Activated CD4-positive, alpha-beta T cell treated with anti-CD3 and anti-CD28 coated beads, Interleukin-2, amount 50 U/mL, for 24 hours (primary cell): ENCODE measurements at places on chromosomes 1 and 21.
A peak's percentile ranks its signal among the peaks of the same experiment; 100 is the strongest.

DNA sequence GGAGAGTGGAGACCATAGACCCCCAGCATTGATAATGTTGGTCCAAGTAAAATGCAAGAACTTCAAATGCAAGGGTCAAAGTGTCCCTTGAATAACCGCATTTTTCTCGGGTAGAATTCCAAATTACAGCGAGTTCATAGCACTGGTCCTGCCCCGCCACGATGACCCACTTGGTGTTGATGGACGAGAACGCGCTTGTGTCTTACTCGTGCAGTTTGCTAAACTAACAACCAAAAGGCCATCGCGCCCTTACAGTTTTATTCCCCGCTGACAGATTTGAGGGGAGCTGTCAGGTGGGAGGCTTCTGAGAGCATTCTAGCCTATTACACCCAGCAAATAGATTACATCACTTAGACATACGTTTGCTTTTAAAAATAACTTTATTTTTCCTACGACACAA, 17.3 kb upstream of the TSPEAR start:
- no peak for DNase-seq

DNA sequence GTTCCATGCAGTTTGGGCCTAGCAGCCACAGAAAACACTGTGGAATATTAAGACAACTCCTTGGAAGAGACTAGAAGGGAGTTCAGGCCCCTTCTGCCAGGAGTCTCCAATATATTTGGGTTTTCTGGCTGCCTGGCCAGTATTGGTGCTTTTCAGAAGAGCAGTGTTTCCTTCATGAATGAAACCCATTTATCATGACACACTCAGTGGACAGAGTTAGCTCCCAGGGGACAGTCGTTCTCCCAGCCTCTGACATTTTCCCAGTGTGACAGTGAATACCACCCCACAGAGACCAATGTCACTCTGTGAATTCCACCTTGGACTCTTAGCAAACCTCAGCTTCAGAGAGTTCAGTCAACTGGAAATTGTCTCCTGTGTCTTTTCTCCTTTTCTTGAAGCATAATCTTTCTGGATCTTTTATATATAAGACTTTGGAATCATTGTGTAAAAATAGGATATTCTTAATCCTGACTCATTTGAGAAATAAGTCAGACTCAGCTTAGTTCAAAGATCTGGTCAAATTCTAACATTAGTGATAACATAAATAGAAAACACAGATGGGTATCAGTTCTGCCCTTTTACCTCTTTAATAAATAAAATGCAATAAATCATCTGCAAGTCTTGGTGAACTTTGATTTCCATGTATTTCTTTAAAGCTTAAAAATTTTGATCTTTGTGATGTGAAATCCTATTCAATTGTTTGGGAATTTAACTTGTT, 40.4 kb downstream of the GNG12 start:
- DNase-seq, result no peak

- no peak for DNase-seq
Observed at GRCh38 chr21:42864815-42865775, 14.2 kb downstream of the WDR4 start.

- no peak for DNase-seq
Observed at GRCh38 chr21:45763506-45763905, 120.0 kb downstream of the PCBP3 start.

DNA sequence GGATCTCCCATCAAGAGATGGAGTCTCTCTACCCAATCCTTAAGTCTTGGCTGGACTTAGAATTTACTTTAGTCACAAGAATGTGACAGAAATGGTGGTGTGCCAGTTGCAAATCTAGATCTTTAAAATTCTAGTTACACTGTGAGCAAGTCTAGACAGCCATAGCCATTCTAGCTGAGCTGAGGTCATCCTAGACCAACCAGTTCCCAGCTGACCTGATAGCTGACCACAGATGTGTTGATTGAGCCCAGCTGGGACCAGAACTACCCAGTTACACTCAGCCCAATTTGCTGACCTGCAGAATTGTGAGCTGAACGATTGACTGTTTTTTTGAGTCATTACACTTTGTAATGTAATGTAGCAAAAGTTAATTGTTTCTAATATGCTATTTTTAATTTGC, 251.8 kb downstream of the ADGRL2 start:
- no peak for DNase-seq

DNA sequence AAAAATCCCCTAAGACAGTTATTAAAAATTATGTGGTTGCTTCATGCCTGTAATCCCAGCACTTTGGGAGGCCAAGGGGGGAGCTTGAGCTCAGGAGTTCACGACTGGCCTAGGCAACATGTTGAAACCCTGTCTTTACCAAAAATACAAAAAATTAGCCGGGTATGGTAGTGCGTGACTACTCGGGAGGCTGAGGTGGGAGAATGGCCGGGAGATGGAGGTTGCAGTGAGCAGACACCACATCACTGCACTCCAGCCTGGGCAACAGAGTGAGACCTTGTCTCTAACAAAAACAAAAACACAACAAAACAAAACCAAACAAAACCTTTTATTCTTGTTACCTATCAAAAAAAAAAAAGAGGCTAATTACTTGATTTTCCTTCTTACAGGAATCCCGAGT, 2.1 kb downstream of the ELK4 start:
- no peak for DNase-seq

DNA sequence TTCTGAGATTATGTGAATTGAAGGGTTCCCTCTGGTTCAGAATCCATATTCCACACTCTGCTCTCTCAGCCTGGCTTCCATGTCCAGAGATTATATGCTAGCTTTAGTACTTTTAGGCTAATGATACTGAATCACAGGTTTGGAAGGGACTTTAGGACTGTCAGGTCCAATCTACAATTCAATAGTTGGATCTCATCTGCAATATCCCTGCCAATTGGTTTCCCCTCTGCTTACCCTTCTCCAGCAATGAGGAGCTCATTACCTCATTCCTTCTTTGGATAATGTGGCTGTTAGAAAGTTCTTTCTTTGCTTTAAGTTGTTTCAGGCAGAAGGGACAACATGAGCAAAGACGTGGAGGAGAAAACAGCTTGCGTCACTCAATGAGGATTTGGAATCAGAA, 245.3 kb downstream of the PLPP3 start:
- DNase-seq, result no peak

DNA sequence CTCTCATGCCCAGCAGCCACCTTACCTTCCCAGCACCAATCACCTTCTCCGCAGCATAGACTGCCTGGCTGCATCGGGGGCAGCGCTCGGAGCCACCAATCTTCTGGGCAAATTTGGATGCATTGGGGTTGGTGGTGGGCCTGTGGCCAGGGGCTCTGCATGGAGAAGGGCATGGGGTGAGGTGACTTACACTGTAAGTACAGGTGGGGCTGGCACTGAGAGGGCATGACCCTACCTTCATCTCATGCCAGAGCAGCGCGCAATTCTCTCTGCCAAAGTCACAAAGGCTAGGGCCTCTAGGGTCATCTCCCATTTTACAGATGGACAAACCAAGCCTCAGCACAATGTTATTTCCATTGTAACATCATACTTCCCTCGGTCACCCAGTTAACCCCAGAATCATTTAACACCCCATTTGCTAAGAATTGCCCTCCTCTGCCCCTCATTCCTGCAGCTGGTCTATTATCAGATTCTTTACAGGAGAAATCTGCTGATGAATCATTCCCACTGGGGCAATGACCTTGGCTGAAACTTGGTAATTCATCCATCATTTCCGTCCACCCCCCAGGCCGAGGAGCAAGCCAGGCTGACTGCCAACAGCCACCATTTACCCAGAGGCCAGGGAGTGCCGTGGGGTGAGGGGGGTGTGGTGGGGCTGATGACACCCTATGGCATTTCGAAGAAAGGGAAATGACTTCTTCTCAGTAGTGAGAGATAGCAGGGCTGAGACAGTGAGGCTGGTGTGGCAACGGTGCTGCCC, 17.9 kb downstream of the CSRP1 start:
- DNase-seq, result no peak

GRCh38 chr1:39640861-39641260, 1.4 kb upstream of the HEYL start:
- DNase-seq, result no peak

DNA sequence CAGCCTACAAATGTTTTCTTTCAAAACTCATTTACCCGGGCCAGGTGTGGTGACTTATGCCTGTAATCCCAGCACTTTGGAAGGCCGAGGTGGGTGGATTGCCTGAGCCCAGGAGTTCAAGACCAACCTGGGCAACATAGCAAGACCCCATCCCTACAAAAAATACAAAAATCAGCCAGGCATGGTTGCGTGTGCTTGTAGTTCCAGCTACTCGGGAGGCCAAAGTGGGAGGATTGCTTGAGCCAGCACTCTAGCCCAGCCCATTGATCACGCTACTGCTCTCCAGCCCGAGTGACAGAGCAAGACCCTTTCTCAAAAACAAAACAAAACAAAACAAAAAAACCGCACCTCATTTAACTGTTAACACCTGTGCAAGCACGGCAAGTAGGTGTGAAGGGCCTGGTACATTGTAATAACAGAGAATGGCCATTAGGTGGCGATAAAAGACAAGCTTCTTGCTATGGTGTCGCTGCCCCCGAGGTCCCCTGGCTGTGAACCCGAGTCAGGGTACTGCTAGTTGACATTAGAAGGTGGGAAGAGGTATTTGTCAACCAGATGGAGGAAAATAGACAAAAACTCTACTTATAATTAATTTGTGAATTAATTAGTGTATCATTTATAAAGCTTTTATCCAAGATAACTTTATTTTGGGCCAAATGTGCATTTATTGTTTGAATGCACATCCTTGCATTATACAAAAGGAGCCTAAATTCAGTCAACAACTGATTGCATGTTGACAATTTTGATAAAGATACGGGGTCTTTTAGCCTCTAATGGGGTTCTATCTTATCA, 66.5 kb downstream of the SH3BGR start:
- peak; percentile 44 for DNase-seq

DNA sequence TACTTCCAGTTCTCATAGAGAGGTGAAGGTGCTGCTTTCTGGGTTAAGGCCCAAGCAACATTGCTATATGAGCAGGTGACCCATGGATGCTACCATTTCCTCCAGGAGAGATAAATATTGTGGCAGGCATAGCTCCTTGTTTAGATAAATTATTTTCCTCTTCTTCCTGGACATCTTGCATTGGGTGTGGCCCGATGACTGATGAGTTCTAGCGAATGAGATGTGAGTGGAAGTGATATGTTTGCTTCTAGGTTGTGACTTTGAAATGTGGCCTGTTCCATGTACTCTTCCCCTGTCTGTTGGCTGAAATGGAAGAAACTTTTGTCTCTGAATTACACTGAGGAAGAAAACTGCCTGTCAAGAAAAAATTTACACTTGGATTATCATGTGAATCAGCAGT, 101.7 kb upstream of the FMN2 start:
- DNase-seq, result no peak

- DNase-seq, result no peak
Observed at GRCh38 chr1:230542054-230542453, 100.2 kb upstream of the COG2 start.

DNA sequence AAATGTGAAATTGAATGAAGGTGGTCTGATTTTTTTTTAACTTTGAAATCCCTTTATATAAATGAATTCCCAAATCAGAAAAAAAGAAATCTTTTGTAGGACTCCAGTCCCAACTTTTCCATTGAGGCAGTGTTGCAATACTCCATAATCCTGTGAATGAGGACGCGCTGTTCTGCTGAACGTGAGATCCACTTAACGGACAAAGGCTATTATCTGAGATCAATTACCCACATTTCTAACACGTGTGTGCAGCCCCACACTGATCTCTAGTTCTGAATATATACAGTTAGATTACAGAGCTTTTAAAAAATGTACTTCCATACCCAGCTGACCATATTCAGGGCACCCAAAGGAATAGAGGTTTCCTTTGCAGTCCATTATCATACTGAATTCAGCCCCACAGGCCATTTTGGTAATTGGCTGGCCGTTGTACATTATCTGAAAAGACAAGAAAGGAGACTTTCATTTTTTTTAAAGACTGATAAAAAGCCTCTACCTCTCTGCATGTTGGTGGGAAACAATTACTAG, 19.0 kb downstream of the RCC2 start:
- no peak for DNase-seq

DNA sequence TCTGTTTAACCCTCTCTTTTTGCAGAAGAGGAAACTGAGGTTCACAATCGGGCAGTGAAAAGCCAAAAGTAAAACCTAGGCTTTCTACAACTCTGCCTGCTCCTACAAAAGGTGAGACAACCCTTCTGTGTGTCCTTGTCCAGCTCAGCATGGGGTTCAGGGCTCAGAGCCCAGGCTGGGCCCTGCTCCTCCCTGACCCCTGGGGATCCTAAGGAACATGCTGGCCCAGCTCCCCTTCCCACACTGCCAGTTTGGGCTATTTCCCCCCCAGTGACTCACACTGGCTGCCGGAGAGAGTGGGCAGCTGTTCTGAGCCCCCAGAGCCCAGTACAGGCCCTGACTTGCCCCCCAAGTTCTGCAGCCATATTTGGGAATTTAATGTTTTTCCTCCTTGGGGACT, 8.9 kb downstream of the FAM229A start:
- no peak for DNase-seq

- DNase-seq, result no peak
Observed at GRCh38 chr1:31736675-31737074, 27.5 kb downstream of the ADGRB2 start.

GRCh38 chr1:238485912-238486209, 595.1 kb upstream of the ZP4 start:
- no peak for DNase-seq

GRCh38 chr1:191519519-191519918, 638.7 kb upstream of the RGS18 start:
- no peak for DNase-seq

- no peak for DNase-seq
Observed at GRCh38 chr1:198363625-198364151, 176.8 kb downstream of the ATP6V1G3 start.

GRCh38 chr1:111006556-111006955, 42.8 kb upstream of the LRIF1 start:
- no peak for DNase-seq

DNA sequence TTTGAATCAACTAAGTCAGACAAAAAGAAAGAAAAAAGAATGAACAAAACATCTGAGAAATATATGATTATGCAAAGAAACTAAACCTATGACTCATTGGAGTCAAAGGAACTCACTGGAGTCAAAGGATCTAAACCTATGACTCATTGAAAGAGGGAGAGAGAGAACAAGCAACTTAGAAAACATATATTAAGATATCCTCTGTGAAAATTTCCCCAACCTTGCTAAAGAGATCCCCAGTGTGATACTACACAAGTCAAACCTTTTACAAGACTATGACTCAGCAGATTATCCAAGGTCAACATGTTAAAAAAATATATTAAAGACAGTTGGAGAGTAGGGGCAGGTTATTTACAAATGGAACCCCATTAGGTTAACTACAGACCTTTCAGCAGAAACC, 1538.3 kb downstream of the NCAM2 start:
- no peak for DNase-seq

GRCh38 chr1:38095454-38095931, 48.9 kb upstream of the POU3F1 start:
- DNase-seq, result no peak

DNA sequence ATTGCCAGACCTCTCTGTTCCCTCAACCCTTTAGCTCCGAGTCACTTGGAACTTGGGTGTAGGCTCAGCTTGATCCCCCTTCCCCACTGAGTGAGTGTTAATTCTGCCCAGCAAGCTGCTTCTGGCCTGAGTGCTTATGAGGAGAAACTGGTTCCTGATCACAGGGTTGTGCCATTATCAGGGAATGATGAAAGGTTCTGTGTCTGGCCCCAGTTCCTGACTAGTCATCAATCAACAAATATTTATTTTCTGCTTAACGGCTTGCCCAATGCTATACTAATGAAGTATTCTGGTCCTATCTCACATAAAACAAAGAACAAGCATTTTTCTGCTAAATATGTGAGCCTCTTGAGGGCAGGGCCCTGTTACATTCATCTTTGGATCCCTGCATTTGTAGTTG, 20.8 kb downstream of the CC2D1B start:
- DNase-seq, result no peak
